Activated CD8-positive, alpha-beta memory T cell treated with anti-CD3 and anti-CD28 coated beads for 1 hour (primary cell): ENCODE measurements at places on chromosomes 7 and 10.

DNA sequence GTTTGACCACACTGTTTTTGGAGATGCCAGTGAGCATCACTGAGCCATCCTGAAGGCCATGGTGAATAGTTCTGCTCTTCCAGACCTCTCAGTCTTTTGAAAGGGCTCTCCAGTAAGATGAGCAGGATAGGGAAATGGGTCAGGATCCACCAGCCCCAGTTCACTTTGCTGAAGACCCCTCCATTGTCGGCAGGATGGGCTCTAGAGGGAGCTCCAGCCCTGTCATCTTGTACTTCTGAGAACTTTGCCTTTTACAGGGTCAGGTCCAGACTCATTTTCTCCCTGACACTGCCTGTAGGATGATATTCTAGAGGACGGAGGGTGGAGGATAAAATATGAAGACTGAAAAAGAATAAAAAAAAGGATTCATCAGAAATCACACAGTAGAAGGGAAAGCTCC, 13.1 kb downstream of the LHFPL3 start:
- DNase-seq, result no peak

- DNase-seq, result no peak
Measured at GRCh38 chr10:20059084-20059835, 243.0 kb downstream of the PLXDC2 start.

- DNase-seq, result no peak
Measured at GRCh38 chr7:125606671-125607070, 677.0 kb upstream of the POT1 start.

GRCh38 chr10:49678827-49679479, 498 bp upstream of the C10orf53 start:
- no peak for DNase-seq

- DNase-seq, result no peak
Measured at GRCh38 chr7:36084485-36085091, 68.5 kb upstream of the EEPD1 start.

- DNase-seq, result no peak
Measured at GRCh38 chr7:106462365-106462859, 177.6 kb upstream of the NAMPT start.

DNA sequence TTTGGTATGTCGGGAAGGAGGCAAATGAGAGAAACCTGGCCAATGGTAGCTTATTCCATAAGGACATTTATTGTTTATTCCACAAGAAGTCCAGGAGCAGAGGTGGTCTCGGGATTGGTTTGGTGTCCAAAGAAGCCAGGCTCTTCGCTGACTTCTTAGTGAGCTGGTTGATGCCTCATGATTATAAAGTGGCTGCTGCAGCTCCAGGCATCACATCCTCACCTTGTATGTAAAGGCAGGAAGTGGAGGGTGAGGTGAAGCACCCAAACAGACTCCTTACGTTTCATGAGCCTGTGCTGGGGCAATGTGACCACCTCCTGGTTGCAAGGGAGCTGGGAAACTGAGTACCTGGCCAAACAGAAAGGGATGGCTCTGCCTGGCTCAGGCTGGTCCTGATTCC, 92.4 kb downstream of the MYL10 start:
- DNase-seq, result no peak

DNA sequence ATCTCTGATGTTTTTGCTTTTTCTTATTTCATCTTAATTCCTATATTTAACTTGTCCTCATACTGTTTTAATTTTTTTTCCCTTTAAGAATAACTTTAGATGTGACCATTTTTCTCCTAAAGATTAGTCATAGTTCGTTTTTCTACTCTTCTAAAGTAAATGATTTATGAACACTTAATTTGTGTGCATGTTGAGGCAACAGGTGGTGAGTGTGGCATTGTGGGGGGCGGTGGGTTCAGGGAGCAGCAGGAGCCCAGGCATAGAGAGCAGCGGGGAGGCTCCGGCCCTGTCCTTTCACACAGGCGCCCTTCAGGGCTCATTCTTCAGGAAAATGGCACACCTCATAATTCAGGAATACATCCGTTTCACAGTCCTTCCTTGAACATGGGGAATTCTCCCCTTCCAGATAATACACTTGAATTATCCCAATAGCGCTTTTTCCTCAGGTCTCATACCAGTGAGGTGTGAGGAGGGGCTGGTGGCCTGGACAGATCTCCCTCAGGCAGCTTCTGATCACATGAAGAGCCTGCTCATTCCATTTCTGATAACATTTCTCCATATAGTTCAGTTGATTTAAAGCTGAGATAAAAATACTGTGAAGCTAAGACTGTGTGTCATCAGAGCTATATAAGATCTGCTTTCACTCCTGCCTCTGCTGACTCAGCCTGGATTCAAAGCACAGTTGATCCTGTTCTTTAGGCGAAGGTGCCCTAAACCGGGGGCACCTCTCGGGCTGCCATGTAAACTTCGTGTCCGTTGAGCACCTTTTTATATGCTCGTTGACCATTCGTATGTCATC, 40.2 kb downstream of the CUL1 start:
- no peak for DNase-seq
